ENCODE measurements at places on chromosomes 2 and 18.

- DNase-seq = peak; percentile 90
Measured at GRCh38 chr2:1707771-1708418, 36.4 kb downstream of the PXDN start.

GRCh38 chr2:207876842-207877535 lies 107.3 kb upstream of the FZD5 start:
- DNase-seq = no peak

- DNase-seq = no peak
Measured at GRCh38 chr18:49668574-49669275, 106.9 kb downstream of the LIPG start.

DNA sequence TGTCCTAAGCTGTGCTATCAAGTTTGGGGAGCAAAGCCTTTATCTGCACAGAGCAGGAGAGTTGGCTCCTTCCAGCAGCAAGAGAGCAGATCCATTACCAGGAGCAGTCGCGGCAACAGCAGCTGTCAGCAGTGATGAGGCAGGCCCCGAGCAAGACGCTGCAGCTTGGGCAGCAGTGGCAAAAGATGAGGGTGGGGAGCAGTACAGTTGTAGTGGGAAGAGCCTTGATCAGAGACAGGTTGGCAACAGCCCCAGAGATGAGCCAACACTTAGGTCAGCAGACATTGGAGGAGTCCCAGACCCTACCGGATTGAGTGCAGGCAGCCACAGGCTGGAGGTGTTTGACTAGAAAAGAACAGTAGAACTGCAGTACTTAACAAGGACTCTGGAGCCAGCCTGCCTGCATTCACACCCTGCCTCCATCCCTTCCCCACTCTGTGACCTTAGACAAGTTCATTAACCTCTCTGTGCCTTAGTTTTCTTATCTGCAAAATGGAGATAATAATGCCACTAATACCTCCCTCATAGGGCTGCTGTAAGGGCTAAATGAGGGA lies 117.1 kb upstream of the SERTAD2 start:
- no peak for DNase-seq

- no peak for DNase-seq
Measured at GRCh38 chr18:42623935-42624334, 491.6 kb downstream of the RIT2 start.

DNA sequence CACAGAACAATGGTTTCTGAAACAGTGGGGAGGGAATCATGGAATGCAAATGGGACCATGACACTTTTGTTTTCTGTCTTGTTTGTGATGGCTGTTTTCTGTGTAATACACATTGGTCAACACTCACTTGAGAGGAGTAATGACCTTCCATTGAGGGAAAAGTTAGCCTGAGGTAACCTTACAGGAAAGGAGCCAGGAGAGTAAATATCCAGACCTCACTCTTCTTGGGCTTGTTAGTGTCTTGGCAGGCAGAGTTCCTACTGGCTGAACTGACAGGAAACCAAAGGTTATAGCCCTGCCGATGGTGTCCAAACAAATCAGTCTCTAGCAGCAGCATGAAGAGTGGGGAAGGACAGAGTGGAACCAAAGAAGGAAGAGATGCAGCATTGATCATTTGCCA lies 17.2 kb upstream of the RPRM start:
- DNase-seq = no peak

- DNase-seq = no peak
Measured at GRCh38 chr18:52435301-52435700, 95.3 kb downstream of the DCC start.

DNA sequence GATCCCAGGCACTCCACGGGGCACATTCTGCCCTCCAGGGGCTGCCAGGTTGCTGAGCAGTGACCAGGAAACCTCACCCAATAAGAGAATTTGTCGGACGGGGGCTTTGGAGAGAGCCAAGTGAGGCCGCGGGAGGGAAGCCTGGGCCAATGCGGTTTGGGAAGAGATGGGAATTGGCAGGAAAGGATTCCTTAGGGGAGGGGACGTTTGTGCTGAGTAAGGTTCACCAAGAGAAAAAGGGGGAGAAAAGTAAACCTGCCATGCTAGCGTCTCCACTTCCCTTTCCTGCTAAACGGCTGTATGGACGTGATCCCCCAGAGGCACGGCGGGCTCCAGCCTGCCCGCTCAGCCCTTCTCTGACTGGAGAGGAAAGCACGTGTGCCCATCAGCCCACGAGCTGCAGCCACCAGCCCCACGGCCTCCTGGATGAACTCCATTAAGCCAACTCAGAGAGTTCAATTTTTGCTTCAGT lies 194.4 kb upstream of the ID2 start:
- peak; percentile 25 for DNase-seq

DNA sequence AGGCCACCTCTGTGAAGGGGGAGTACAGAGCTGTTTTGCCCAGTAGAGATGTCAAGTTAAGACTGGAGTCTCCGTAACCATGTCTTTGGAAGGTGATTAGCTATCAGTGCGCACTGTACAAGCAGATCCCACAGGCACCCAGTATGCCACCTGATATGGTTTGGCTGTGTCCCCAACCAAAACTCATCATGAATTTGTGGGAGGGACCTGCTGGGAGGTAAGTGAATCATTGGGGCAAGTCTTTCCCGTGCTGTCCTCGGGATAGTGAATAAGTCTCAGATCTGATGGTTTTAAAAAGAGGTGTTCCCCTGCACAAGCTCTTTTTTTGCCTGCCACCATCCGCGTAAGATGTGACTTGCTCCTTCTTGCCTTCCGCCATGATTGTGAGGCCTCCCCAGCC lies 90.2 kb downstream of the ACTR2 start:
- DNase-seq = no peak

DNA sequence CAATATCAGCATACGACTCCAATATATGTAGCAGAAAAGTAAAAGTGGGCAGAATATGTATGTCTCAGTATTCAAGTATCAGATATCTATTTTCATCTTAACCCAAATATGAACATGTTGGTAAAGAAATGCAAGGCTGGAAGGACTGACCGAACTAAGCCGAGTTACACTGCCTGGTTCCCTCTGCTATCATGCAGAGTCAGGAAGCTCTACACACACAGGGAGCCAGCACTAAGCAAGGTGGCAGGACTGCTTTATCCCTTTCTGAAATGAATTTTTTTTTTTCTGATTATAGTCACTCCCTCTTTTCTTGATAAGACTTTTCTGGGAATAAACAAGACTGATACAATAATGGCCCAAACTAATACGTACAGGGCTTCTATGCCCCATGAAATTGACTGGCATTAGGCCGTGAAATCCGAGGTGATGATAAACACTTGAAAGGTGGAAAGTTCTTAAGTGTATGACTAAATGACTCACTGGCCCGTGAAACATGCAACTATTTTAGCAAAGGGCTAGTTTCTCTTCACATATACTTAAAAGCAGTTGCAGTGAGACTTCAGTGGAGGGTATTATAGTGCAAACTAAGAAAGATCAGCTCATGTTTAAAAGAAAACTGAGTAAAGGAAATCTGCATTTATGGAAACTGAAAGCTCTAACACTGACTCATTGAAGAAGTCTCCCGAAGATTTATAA lies 14.9 kb downstream of the DPP4 start:
- no peak for DNase-seq

DNA sequence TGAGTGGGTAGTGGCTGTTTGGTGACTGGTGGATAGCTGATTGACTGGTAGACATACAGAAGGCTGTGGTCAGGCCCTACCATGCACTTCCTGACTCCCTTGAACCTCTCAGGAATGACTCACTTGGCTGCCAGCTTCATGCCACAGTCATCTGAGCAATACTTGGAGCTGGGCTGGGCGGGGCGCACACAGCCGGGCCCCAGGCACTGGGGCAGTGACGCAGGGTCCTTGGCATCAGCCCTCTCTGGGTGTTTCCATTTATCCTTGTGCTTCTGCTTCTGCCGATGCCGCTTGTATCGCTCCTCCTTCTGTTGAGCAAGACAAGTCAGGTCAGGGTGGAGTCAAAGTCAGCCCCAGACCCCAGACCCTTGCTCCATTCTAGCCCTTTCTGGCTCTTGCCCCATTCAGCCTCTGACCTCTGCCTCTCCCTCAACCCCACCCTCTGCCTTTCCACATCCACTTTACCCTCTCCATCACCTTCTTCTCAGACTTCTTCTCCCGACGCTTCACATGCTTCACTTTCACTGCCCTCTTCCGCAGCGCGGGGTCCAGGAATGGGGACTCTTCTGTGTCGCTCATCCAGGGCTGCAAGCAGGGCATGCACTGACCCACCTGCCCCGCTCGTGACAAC lies 3.0 kb upstream of the MBD1 start:
- DNase-seq = no peak

GRCh38 chr2:131040661-131041401 lies 52.4 kb downstream of the FAM168B start:
- DNase-seq = no peak

DNA sequence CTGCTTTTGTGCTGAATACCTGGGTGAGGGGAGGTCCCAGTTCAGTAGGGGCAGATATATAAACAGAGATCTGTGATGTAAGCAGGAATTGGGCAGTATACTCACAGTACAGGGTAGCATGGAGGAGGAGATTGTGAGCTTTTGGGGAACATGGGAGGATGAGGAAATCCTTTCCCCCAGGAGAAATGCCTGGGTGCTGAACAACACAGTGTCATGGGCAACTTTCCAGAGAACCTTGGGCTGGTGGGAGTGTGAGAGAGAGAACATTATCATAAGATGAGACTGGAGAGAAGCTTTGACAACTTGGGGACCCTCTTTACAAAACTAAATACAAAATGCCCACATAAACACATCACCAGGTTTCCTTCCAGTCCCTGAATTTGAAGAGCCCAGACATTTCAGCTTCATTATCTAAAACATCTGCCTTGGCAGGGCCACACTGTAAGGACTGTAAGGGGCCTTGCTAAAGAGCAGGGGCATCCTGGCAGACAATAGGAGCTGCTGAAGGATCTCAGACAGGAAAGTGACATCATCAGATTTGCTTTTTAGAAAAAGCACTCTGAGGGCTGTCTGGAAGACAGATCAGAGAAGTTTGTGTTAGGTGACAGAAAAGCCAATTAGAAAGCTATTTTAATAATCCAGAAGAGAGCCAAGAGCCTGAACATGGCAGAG lies 303.1 kb upstream of the FBXO11 start:
- DNase-seq = no peak

DNA sequence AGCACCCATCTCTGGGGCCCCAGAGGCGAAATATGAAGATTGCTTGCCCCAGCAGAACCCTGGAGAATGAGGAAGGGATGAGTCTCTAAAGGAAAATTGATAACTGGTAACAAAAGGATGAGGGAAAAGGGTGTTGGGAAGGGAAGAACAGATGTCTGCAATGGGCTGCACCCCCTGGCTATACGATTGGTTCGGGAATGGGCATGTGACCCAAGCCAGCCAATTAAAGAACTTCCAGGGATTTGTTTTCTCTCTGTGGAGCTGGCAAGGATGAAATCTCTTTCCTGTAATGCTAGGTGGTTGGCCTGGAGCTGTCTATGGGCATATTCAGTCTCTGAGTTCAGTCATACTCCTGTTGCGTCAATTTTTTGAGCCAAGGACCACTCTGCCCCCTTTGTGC lies 12.8 kb upstream of the NPPC start:
- no peak for DNase-seq

GRCh38 chr2:66576561-66577320 lies 141.8 kb downstream of the MEIS1 start:
- DNase-seq = no peak

GRCh38 chr2:160970052-160970965 lies 189.9 kb upstream of the TANK start:
- DNase-seq = peak; percentile 80

DNA sequence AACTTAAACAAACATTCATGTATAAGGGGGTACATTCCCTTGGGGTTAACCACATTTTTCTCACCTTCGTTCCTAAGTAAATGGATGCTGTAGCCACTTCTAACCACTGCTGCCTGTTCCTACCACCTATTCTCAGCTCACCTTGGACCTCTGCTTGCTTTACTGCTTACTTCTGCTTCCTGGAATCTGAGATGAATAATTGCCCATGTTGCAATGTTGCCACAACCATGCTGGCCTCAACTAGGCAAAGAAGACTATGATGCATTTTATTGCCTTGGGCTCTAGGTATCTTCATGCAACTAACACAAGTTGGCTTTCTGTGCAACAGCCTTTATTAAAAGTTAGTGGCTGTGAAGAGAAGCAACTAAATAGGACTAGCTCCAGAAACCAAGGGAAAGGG lies 106.3 kb upstream of the TCF4 start:
- DNase-seq = no peak

DNA sequence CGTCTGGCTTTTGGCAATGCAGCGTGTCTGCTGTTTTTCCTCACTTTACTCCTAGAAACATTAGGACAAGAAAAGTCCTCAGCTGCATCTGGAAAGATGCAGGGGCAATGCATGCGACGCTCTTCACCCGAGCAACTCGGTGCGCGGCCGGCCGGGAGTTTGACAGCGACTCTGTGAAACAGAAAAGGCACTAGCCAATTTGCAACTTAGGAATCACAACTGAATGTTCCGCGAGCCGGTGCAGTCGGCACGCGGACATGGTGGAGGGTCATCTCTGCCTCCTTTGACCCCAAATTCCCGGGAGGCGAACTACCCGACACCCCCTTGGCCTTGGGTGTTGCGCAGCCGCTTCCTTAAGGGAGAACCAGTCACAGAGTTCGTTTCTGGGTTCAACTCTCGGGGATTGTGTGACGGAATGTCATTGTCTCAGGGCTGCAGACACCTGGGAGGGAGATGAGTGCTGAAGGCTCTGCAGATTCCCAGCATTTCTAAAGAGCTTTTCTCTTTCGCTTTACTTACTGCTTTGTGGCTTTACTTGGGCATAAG lies 9.8 kb downstream of the NR4A2 start:
- no peak for DNase-seq

DNA sequence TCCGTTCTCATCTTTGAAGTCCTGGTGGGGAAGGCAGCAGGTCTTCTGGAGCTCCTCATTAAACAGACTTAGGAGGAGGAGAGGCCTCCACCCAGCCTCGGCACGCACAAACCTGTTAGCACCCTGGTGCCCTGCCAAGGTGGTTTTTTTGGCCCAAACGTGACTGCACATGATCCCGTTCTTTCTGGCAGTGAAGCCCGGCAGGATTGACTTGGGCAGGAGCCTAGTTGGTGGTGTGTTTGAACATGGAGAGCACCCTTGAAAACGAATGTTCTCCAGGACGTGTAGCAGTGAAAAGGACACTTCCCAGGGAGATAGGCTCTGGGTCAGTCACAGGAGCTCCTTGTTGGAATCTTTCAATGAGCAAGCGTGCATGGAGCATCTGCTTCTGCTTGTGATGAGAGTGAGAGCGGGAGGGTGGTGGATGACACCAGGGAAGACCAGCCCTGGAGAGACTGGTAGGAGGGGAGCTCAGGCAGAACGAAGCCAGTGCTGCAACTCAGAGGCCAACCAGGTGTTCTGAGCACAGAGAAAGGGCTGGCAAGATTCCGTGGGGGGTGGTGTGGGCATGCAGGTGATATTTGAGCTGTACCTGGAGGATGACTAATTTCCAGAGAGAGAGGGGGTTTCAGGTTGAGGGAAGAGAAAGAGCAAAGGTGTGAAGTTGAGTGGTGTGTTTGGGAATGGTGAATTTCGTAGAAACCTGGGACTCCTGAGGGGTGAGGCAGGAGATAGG lies 73.8 kb downstream of the TANC1 start:
- DNase-seq = no peak

DNA sequence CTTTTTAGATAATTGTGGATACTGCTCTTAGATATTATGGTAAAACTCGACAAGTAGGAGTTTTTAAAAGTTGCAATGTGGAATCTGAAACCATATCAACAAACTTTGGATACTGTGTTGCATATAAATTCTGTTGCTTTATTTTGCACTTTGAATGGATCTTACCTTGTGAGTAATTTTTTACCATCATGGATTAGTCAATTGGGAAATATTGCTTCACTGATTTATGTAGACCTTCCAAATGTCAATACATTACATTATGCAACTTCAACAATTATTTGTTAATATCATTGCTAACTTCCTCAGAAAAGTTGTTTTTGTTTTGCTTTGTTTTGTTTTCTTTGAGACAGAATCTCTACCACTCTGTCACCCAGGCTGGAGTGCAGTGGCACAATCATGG lies 102.0 kb upstream of the SLC38A11 start:
- no peak for DNase-seq

Data from NT2/D1 (cell line).